ENCODE measurements at places on chromosomes 11 and 22.

GRCh38 chr11:18490319-18490718, 34.7 kb downstream of the LDHAL6A start:
- no peak for DNase-seq

DNA sequence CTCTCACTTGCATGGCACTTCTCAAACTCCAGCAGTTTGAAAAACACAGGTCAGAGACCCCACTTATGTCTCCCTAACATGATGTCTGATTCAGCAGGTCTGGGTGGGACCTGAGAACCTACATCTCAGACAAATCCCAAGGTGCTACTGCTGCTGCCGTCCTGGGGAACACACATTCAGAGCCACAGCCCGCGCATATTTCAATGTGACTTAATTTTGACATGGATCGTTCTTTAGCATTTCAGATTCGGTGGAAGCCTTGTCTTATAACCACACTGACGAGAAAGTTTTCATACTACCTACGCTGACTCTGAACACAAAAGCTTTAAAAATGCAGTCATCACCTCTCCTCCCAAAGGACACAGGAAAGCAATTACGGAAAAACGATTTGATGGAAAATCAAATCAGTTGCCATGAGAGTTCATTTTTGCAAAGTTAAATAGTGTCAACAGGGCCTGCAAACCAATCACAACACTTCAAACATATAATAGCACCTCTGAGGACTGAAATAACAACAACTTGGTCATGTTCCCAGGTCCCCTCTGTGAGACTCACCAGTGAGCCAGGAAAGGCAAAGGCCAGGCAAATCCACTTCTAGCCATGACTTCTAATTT, 132.6 kb downstream of the SHANK2 start:
- no peak for DNase-seq

DNA sequence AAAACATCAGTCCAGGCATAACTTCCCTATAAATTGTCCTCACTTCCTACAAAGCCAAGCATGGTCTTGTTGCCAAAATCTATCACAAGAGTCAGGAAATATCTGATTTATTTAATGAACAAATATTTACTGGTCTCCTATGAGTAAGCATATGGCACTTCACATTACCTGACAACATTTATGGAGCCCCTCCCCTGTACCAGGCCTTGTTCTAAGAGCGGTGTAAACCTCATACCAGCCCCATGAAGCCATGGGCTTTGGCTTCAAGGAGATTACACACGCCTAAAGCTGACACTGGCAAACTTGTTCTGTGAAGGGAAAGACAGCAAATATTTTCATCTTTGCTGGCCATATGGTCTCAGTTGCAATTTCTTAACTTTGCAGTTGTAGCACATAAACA, 43.0 kb upstream of the EIF3D start:
- DNase-seq = no peak

- no peak for DNase-seq
Observed at GRCh38 chr11:104332110-104332509, 168.2 kb upstream of the PDGFD start.

DNA sequence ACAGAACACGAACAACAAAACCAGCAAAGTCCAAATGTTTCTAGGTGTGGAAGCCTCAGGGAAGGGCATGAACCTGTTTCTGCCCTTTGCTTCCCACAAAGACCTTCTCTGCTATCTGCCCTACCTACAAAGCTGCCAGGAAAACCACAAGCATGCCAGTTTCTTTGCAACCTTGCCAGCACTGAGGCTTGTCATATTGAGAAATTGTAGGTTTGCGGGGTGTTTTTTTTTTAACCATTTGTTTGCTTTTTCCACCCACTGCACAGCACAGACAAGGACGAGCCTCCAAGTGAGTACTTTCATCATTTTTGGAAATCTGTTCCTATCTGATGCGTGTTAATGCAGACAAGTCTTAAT, 12.8 kb downstream of the PARVG start:
- DNase-seq = no peak

- no peak for DNase-seq
Observed at GRCh38 chr11:72326151-72326848, 82.3 kb upstream of the PHOX2A start.

DNA sequence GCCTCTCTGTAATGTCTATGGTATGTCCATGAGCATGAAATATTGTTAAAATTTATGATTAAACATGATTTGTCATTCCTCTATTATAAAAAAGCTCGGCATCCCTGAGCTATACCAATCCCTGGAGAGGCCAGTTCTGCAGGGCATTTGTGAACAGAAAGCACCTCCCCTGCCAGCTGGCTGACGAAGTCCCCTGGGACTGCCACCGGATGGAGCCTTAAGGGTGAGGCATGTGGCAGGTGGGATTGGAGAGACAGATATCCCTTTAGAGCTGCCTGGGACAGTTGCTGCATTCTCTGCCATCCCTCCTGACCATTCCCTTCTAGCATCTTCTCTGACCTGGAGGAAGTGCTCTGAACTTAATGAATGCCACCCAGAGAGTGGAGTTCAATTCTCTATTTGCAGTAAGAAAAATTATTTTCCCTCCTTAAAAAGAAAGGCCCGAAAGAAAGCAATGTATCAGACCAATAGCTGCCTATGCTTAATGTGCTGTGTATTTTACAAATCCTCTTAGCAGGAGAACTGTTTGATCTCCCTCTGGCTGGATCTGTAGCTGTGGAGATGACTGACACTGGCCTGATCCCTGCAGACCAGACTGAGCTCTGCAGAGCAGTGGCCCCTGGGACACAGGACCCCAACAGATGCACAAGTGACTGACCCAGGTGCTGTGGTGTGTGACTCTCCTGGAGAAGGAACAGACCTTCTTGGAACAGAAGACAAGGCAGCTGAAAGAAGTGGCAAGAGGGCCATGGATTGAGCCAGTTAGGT, 219.0 kb upstream of the NAV2 start:
- DNase-seq = no peak

DNA sequence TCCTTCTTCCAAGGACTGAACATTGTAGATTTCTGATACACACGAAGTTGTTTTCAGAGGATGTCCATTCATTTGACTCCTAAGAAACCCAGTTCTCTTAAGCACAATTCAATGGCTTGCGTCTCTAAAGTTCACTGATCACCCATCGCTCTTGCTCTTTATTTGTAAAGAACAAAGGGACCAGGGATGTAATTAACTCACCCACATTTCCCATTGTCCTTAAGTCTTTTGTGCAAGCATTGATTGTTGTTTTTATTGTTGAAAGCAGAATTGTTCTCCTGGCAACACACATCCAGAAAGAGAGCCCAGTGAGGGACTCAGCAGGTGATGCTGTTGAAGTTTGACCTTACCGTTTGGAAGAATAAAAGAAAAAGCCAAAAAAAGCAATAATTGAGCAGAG, 59.2 kb downstream of the SPON1 start:
- no peak for DNase-seq

Data from stimulated activated CD8-positive, alpha-beta memory T cell treated with anti-CD3 and anti-CD28 coated beads, Interleukin-2, amount 100 ng/mL, for 1 hour (primary cell).